ENCODE measurements at places on chromosomes 5 and 9.

GRCh38 chr5:58013542-58014258 lies 446.2 kb downstream of the PLK2 start:
- no peak for DNase-seq

- DNase-seq, result no peak
Measured at GRCh38 chr5:39158127-39158593, 61.2 kb downstream of the FYB1 start.

DNA sequence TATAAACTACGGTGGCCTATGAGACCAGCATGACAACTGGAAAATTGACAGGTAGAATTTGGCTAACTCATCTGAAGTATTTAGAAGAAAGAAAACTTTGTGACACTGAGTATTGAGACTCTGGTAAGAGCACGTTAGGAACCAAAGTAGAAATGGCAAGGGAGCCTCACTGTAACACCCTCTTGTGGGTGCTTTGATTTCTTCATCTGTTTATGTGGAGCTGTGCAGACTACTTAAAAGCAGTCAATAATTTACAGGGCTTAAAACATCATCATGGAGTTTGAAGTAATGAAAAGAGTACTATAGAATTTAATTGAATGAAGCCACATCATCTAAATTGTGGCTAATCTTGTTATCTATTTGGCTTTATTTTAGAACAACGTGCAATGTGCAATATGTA lies 414.2 kb downstream of the CCDC171 start:
- DNase-seq, result no peak

- DNase-seq, result no peak
Measured at GRCh38 chr5:14853685-14854084, 17.9 kb downstream of the ANKH start.

GRCh38 chr5:107542831-107543231 lies 127.9 kb downstream of the EFNA5 start:
- peak; percentile 46 for DNase-seq
